ENCODE measurements at places on chromosomes 3 and 15. TPM values are rescaled to one million over a fixed set of nuclear protein-coding genes. Genes with fewer than 3 reads are reported as not detected.

- no peak for DNase-seq
These were observed 107.5 kb downstream of the DCLK3 start for GRCh38 chr3:36656873-36657272.

The LCTL gene
- not detected for polyA plus RNA-seq

DNA sequence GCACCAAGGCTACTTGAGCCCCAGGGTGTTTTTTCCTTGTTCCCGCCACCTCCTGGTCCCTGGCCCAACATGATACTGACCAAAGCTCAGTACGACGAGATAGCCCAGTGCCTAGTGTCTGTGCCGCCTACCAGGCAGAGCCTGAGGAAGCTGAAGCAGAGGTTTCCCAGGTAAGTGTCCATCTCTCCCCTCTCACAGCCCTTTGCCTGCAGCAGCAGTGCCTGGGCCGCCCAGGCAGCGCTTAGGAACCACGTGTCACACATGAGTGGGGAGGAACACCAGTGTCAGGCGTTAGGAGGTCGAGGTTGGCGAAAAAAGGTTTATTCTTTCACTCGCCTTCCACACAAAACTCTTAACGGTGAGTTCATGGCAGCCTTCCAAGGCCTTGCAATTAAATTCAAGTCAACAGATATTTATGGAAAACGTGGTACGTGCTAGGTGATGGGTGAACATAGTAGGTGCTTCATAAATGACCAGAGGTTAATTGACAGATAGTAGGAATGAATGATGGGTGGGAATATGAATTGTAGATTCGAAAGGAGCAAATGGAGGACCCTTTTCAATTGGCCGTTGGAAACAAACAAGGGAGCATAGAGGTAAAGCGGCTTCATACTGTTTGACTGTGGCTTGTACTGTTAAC is 486 bp downstream of the CDIN1 start:
- DNase-seq = no peak

DNA sequence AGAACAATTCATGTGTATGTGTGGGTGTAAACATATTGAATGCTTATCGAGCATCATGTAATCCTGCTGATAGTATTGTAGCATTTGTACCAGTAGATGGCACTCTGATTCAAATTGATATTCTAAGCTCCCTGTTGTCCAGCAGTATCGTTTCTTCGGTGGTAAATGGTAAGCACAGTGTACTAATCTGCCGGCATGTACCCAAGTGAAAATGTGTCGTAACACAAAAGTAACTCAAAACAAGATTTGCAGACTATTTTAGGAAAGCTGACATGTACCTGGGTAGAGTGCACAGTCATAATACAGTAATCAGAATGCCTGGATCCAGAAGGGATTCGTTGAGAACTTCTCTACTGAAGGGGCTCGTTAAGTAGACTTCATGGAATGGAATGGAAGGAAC is 31.7 kb upstream of the MNS1 start:
- peak; percentile 6 for DNase-seq

- no peak for DNase-seq
These were observed 91.9 kb upstream of the MLF1 start for GRCh38 chr3:158479051-158479450.

DNA sequence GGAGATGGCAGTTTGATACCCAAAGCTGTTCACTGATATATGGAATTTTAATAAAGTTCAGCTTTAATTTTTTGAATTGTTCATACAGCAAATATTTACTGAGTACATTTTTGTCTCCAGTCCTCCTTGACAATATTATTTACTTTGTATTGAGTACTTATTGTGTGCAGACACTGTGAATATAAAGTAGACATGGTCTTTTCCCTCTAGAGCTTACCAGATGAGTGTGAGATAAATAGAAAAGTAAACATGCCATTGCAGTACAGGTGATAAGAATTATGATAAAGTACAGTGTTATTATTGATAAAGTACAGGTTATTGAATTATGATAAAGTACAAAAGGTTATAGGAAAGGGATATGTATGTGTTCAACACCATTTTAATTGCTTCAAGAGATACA is 2.1 kb downstream of the UBA5 start:
- DNase-seq = no peak

DNA sequence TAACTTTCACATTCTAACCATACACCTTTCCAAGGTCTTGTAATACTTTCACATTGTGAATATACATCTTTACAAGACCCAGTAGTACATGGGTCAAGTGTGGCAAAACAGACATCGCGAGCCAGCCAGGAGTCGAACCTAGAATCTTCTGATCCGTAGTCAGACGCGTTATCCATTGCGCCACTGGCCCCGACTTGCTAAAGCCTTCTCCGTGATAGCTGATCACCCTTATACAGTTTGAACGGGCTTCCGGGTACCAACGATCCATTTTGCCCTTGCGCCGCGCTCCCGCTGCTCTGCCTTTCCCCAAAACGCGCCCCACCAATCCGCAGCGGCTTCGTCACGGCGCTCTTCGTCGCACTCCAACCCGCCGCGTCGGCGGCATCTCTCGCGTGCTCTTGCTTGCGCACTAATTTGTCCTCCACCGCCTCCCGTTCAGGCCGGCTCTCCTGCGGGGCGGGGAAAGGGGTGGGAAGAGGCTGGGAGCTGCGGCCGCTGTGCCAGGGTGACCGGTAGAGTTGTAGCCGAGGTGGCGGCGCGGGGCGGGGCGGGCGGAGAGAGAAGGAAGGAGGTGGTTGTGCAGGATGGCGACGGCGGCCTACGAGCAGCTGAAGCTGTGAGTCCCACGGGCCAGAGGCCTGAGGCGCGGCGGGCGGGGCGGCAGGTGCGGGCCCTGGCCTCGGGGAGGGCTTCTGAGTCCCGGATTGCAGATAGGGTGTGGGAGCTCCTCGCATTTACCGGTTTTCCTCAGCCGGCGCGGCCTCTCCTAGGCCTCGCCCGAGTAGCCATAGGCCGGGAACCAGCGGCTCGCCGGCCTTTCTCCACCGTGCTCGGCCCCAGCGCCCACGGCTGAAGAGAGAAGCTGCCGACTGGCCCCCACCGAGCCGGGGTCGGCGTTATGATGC is at the start of gene SACM1L:
SACM1L (plus strand) TSS at position 515 of the 905 bp plus-strand sequence; CDS start at position 585, 70 bp downstream.
- peak; percentile 98 for DNase-seq

The ADPRH gene
- 37.8 TPM for polyA plus RNA-seq

Data from CD14-positive monocyte (primary cell).